ENCODE measurements at places on chromosomes 2 and 18.

DNA sequence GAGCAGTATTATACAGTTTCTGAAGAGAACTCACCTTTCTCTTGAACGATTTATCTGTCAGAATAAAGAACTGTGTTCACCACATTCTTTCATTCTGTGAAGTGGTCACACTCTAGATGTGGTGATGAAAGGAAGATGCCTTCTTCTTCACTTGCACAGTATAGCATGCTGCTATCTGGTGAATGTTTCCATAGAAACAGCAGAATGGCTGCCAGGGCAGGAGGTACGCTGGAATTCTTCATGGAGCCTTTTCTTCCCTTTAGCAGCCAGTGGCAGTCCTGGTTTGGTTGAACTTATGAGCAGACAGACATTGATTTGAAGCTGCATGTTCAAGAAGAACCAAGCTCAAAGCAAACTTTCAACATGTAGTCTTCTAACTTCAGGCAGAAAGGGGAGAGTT, 1157.9 kb upstream of the LRRTM1 start:
- no peak for DNase-seq

DNA sequence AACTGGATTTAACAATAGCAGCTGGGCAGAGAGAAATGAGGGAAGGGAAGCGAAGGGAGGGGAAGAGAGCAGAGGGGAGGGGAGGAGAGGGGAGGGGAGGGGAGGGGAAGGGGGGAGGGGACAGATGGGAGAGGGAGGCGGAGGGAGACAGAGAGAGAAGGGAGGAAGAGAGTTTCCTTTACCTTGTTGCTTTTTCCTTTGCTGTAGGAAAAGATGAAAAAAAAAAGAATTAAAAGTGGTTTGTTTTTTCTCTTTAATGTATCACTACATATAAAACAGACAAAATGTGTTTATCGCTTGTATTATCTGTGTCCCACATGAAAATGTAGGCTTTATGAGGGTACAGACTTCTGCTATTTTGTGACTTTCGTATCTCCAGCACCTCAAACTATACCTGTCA, 190.4 kb upstream of the KYNU start:
- DNase-seq: no peak

- no peak for DNase-seq
Measured at GRCh38 chr2:76895469-76895868, 626.7 kb downstream of the LRRTM4 start.

DNA sequence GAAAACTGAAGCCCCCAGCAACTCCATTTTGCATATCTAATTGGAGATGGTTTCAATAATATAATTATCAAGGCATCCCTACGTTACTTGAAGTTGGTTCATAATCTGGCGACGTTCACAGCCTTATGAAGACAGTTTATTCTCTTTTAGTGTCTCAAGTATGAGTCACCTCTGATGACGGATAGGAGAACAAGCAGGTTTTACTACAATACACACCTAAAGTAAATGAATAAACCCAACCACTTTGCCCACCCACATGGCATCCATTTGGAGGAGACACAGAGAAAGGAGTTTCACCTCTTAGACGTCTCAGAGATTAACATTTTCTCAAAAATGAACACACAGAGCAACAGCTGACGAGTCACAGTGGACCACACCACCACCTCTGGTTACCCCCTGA, 40.8 kb downstream of the BCL11A start:
- DNase-seq: no peak

GRCh38 chr2:120625865-120626560, 109.7 kb upstream of the GLI2 start:
- DNase-seq: no peak

DNA sequence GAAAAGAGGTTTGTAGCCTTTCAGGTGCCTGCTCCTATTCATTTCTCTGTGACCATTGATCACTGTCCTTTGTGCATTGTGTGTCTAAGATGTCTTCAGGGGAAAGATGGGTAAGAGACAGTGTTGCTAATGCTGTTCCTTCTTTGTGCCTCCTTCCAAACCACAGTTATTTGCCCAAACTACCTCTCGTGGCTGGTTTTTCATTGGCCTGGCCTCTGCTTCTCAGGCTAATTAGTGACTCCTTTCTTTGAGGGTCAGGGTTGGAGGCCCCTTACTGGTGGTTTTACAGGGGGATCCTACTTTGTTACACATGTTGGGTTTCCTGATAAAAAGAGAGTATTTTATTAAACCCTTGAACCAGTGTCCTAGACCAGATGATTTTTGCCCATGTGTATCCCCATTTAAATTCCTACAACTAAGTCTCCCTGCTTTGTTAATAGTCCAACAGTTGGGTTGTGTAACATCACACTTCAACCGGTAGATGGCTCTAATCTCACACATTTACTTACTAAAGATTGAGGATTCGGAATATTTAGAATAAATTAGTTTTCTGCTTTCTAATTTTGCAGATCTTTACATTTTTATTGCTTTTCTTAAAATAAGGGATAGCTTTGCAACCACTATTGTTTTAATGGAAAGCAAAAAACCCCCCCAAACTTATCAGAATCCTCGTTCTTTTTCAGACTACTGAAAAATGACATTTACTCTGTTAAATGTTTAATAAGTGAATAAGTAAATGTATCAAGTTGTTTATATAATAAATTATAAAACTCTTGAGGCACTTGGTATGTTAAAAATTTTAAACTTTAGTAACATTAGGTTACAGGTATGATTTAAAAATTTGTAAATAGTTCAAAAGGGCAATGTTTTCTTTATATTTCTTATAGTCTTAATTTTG, 2.4 kb downstream of the MARS2 start:
- DNase-seq: peak; percentile 8

DNA sequence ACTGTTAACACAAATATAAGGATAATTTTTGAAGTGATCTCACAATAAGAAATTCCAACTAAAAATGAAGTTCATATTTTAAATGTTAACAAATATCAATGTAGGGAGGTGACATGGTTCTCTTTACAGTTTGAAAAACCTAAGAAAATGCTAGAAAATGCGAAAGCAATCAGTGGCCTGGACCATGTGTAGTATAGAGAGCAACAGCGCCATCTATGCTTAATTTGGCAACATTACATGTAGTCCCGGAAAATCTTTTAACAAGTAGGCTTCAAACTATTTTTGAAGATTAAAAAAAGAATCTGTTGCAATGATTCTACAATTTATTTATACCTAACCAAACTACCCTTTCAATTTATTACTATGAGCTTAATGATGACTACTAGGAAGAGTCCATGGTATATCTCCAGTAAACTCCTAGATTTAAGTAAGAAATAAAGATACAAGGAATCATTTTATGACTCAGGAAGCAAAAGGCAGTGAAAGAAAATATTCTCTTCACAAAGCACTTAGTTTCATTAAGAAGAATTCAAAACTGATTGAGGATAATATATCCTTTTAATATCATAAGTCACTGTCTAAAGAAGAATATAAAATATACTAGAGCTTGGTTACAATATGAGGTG, 33.3 kb downstream of the NDUFA10 start:
- peak; percentile 13 for DNase-seq

GRCh38 chr2:27811768-27812167, 40.2 kb downstream of the MRPL33 start:
- DNase-seq: no peak

DNA sequence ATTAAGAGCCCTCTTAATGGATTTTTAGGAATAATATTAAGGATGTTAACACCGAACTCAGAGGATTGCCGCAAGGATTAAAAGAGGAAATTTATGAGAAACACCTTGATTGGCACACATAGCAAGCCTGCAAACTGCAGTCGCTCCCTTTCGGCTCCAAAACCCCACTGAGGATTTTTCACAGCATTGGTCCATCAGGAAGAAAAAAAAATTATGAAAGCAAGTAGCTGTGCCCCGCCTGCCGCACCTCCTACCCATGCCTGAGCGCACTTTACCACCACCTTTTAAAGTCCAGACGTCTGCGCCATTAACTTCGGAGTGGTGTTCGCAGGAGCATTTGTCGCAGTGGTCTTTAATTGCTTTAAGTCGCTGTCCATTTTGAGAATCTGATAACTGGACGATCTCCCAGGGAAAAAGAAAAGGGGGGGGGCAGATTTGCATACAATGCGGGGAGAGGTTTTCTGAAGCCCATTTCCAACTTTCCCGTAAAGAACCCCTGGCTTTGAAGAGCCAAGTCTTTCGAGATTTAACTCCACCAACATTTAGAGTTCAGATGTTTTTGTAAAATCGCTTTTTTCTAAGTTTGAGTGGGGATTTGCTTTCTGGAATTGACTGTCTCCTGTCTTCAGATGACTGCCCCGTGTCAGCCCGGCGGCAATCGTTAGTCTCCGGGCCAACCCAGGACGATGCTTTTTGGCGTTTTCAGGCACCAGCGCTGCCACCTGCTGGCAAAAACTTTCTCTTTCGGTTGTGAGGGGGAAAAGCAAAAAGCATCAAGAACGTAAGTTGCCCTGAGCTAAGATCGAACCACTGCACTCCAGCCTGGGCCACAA, 913 bp upstream of the TRABD2A start:
- DNase-seq: peak; percentile 90

- DNase-seq: no peak
Measured at GRCh38 chr2:58594175-58594574, 353.1 kb upstream of the FANCL start.

DNA sequence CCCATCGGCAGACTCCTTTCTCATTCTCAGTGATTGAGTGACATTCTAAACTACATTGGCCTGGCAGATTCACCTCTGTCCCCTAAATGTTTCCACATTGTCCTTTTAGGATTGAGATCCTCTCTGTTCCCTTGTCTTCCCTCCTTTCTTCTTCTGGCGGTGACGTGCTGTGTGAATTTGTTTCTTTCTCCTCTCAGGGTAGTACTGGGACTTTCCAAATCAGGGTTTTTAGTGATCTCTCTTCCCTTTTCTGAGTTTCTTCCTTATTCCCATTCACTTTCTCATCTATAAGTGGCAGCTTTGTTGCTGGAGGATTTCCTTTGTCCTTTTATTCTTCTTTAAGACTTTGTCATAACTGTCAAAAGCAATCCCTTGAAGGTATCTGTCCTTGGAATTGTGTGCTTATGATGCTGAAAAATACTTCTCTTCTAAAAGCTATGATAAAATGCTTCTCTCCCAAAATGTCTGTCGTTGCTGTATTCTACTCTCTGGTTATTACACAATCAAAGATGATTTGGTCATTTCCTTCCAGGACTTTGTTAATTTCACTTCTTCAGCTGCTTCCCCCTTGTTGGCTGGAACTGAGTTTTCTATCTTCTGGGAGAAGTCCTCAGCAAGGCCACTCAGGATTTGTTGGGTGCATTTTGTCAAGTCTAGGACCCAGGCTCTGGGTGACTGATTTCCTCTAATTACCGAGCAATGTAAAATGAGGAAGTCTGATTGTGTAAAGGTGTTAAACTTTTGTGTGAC, 4.9 kb upstream of the IL1B start:
- no peak for DNase-seq

GRCh38 chr2:159010340-159010739, 41.9 kb downstream of the TANC1 start:
- no peak for DNase-seq

- DNase-seq: no peak
Measured at GRCh38 chr2:12173271-12173942, 427.0 kb downstream of the LPIN1 start.

- DNase-seq: no peak
Measured at GRCh38 chr2:185222311-185222710, 516.3 kb upstream of the FSIP2 start.

Data from CD4-positive, alpha-beta T cell treated with Interleukin-17A for 4 hours (primary cell).